ENCODE measurements at places on chromosomes 2 and 18.

DNA sequence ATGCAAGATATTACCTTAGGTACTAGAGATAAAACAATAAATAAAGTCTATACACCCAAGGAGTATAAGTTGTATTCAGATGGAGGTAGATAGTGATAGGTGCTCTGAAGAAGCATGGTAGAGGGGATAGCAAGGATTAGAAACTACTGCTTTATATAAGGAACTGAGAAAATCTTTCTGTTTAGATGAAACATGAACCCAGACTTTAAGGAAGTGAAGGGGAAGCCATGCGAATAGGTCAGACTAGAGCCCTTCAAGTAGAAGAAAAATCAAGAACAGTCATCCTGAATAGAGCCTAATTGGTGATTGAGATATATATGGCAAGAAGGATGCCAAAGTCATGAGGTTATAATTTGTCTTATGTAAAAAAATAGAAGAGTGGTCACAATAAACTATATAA is 900.1 kb downstream of the MBD2 start:
- no peak for DNase-seq

DNA sequence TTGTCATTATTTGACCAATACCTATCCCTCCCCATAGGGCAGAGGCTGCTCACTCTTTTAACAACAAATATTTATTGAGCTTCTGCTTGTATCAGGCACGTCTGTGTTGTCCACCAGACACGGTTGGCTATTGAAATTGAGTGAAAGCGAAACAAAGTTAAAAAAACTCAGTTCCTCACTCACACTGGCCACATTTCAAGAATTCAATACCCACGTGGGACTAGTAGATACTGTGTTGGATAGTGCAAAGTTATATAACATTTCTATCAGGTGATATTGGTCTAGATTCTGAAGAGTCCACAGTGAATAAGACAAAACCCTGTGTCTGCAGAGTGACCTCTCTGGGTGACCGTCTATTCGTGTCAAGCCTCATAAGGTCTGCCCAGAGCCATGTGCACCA is 43.9 kb upstream of the GALR1 start:
- DNase-seq, result no peak

DNA sequence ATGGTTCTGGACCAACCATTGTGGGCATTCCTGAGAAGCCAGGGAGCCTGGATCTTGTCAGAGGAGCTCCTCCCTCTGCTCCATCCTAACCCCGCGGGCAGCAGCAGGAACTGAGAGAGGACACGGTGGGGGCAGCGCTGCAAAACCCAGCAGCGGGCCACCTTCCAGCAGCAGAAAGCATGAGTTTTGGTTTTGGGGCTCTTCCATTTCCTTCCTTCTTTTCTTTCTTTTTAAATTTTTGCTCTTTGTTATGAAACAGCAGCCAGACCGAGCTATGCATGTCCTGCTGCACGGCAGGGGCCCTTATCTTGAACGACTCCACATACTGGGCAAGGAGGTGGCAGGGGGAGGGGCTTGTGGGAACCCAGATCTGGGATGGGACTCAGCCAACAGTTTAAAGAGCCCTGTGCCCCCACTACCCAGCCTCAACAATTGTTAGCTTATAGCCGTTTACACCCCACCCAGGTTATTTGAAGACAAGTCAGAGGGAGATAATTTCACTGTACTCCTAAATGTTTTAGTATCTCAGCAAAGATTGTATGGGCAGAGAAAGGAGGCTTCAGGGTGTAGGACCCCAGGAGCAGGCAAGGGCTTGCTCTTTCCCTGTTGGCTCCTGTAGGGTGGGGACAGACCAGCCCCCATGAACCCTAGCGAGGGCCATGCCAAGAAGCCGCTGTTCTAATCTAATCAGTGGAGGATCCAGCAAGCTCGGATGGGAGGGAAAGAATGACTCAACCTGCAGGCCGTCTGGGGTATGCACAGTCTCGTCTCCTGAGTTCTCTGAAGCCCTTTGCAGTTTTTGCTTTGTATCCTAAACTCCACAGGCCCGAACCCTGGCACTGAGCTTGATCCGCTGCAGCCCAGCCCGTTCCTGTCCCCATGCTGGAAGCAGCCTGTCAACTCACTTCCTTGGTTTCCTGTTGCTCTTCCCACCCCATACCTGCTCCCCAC is 75.3 kb downstream of the LRRFIP1 start:
- peak; percentile 47 for DNase-seq

DNA sequence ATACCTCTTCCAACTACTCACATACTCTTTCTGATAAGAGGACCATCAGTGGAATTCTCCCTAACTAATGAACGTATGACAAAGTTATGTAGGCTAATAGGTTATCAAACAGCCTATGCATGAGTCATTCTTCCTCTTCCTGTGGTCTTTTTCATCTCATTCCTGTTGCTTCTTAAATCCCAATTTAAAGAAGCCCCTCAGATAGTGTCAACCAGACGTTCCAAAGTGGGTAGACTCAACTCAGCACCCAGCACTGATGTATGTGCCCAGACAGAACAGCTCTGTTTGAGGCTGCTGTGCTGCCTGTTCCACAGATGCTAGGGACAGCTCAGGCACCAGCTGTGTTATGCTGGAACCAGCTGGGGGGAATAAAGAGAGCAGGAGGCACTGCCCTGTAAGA is 52.6 kb downstream of the CXCR4 start:
- no peak for DNase-seq

DNA sequence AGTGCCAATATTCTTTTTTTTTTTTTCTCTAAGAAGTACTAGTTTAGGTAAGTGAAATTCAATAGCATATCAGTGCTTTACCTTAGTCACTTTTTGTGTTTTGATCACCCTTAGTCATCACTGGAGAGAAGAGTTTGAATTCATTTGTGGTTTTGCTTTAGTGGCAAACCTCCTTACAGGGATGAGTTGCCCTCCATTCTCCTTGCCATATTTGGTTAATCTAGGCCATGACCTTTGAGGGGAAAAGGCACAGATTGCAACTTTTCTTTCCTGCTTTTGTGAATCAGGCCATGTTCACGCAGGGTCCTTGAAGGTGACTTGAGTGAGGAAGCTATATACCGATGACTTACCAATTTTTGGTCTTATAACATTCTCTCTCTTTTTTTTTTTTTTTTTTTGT is 34.4 kb downstream of the PLEKHA3 start:
- DNase-seq, result no peak

DNA sequence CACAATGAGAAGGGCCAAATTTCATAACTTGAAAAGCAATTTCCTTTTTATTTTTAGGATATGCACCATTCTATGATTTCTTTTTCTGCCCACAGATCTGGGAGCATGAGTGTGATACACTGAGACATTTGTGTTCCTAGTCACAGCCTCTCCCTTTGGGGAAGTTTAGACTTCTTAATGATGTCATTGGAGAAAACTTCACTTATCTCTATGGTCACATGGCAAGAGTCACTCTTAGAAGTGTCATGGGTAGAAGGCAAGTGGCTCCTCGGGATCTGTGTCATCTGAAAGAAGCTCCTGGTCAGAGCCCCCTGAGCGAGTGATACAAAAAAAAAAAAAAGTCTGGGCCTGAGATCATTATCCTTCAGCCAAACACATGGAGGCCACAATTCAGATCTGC is 62.5 kb upstream of the LGALSL start:
- no peak for DNase-seq

GRCh38 chr2:226461981-226462380 is 337.6 kb downstream of the IRS1 start:
- no peak for DNase-seq

- no peak for DNase-seq
Measured at GRCh38 chr2:42906557-42907411, 114.4 kb upstream of the HAAO start.

DNA sequence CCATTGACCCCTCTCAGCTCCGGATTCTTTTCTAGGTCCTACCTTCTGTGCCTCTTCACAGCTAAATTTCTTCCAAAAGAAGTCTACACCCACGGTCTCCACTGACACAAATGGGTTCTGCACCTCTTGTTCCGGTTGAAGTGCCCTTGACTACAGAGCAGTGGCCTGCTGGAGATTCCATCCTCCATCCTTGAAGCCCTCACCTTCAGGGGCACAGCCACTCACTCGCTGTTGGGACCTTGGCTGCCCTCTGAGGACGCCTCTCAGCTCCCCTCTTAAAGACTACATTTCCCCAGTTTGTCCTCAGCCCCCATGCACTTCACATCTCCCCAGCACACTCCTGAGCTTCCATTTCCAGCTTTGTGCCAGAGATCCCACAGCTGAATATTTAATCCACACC is 226.3 kb downstream of the ATAD2B start:
- no peak for DNase-seq

DNA sequence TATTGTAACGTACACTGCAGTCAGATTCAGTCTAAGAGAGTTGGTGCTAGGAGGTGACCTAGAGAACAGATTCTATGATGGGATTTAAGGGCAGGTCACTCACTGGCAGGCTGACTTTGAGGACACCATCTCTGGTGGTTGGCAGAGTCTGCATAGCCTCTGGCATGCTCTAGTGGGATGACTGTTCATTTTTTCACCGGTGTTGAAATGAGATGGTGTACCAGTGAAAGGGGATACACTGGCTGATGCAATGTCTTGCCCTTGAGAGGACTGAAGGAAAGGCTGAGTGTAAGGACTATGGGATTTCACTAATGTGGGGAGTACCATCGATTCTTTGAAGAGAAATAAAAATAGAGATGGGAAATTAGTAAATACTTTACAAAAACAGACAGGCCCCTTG is 186.9 kb upstream of the PIEZO2 start:
- no peak for DNase-seq

- DNase-seq, result no peak
Measured at GRCh38 chr2:108641756-108642155, 77.5 kb upstream of the RANBP2 start.

DNA sequence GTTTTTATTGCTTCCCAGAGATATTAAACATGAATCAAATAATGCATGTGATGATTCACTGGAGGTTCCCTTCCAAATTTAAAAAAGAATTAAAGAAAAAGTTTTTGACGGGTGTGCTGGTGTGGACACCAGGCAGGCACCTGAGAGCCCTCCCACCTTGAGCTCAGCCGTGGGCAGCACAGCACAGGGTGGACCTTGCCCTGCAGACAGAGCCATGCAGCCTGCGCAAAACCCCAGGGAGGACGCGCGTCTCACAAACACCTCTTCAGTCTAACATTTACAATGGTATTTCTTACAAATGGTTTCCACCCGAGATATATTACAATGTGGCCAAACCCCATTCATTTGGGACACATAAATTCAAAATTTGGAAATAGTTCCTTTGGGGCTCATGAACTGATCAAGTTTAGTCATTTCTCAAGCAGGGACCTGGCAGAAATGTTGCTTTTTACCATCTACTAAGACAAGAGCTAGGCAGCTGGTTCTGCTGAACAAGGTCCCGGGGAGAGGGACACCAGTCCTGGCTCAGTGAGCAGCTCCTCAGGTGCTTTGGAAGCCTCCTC is 45.4 kb downstream of the ODC1 start:
- no peak for DNase-seq

GRCh38 chr2:46552079-46552478 is 72.7 kb downstream of the TMEM247 start:
- no peak for DNase-seq

- no peak for DNase-seq
Measured at GRCh38 chr2:233012301-233012971, 620 bp downstream of the NGEF start.

DNA sequence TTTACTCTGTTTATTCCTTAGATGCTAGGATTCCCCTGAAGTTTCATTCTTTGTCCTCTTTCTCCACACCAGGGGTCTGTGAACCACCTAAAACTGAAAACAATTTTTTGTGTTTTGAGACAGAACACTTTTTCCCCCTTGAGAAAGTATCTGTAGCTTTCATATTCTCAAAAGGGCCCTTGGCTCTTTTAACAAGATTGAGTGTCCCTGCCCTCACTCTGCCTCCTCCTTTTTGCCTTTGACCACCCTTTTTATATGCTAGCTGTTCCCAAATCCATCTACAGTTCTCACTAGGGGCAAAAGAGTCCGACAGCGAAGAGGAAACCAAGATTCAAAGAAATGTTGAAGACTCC is 883 bp upstream of the EHBP1 start:
- no peak for DNase-seq

DNA sequence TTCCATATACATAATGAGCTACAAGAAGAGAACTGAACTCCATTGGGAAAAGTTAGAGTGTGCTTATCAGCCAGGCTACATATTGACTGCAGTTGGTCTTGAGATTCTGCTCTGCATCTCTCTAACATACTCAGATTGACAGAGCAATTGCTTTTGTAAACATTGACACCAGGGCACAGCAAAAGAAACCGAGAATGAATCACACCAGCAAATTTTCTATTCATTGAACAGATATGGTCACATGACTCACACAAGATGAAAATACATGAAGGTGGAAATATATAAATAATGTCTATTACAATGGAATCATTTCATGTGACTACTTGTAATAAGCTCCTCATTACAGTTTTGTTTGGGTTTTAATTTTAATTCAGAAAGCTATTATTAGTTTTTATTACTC is 691.9 kb upstream of the TMEFF2 start:
- DNase-seq, result no peak

DNA sequence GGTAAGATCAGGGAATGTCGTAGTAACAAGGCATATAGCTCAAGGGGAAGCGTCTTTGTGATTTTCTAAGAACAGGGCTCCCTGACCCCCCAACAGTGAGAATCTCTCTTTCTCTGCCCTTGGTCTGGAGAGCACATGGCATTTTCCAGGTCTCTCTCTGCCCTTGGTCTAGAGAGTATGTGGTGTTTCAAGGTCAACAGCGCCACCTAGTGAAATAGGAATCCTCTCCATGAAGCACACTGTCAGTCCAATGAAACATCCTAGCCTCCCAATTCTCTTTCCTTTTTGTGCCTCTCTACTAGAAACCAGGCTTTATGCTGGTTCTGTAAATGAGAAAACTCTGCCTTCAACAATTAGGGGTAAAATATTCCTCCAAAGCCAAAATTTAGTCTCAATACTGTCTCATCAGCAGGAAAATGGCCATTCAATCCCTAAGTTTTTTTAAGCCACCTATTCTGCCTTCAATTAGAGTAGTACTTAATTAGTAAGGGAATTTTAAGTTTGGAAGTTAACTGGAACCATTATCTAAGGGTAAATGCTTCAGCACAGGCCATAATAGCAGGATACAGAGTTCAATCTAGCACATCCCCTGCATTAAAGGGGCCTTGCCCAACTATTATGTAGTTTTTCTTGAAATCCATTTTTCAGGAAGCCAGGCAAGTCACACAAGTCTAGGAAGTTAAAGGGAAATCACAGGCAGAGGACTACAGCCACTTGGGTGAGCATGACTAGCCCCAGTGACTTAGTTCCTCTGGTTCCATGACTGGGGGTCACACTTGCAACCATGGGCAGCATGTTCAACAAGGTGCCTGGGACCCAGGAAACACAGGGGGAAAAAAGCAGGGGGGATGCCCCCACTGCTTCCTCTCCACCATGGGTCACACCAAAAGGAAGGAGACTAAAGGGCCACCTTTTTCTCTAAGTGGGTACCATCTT is 12.4 kb downstream of the DYM start:
- peak; percentile 68 for DNase-seq

- DNase-seq, result no peak
Measured at GRCh38 chr2:136932700-136933099, 167.4 kb downstream of the THSD7B start.

DNA sequence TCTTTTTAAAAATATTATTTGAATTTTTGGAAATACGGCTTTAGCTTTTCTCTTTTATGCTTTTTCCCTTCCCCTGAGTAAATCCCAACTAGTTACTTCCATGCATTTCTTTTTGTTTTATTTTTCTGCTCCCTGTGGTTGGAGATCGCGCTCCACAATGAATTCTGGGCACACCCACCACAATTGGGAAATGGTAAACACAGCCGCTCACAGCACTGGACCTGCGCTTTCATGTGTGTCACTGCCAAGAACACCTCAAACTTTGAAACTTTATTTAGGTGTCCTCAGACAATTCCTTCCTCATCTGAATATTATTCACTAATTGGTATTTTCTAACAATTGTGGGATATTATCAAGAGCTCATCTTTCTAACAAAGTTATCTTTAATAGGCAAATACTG is 82.8 kb upstream of the TMEM18 start:
- DNase-seq, result no peak

GRCh38 chr2:231891514-231891905 is 34.7 kb downstream of the NPPC start:
- no peak for DNase-seq
